Thoracic aorta endothelial cell (primary cell): ENCODE measurements at places on chromosomes 6 and 20. TPM values are rescaled to one million over a fixed set of nuclear protein-coding genes. Genes with fewer than 3 reads are reported as not detected.

Gene GPR31
- not detected in 2 replicates for total RNA-seq

Gene PPP1R3G
- total RNA-seq: 0.36 and 0.40 TPM in 2 replicates

Gene ANKEF1
- total RNA-seq: 2.8 and 4.0 TPM in 2 replicates

Gene CRISP3
- total RNA-seq: not detected in 2 replicates

Gene C6orf58
- not detected in 2 replicates for total RNA-seq

Gene TRDN
- not detected in 2 replicates for total RNA-seq

Gene NNAT
- not detected in 2 replicates for total RNA-seq

Gene TBXT
- not detected in 2 replicates for total RNA-seq

Gene RBBP9
- 17.7 and 19.9 TPM in 2 replicates for total RNA-seq

Gene SGK2
- total RNA-seq: 0.14 and 0.53 TPM in 2 replicates

Gene COL21A1
- total RNA-seq: 0.66 TPM in 1 of 2 replicates, not detected in the other

Gene SCP2D1
- total RNA-seq: not detected in 2 replicates

Gene BHLHE23
- total RNA-seq: not detected in 2 replicates

Gene RFX6
- not detected in 2 replicates for total RNA-seq

Gene HLA-DPA1
- total RNA-seq: 5.2 and 16.8 TPM in 2 replicates

Gene LINC00237
- not detected in 2 replicates for total RNA-seq

Gene TSHZ2
- total RNA-seq: not detected in 2 replicates

Gene RBPJL
- total RNA-seq: not detected in 2 replicates

Gene MYB
- total RNA-seq: 0.14 and 0.27 TPM in 2 replicates

Gene CLIC5
- under 0.01 and 0.07 TPM in 2 replicates for total RNA-seq

Gene DDX43
- total RNA-seq: 0.66 and 0.72 TPM in 2 replicates

Gene KHDC1L
- total RNA-seq: not detected in 2 replicates

Gene DDRGK1
- total RNA-seq: 26.8 and 33.0 TPM in 2 replicates

Gene BMP5
- 1.7 TPM in 1 of 2 replicates, not detected in the other for total RNA-seq

Gene SCRT2
- not detected in 2 replicates for total RNA-seq

Gene ADA
- 14.1 and 14.5 TPM in 2 replicates for total RNA-seq

Gene SLC26A8
- under 0.01 TPM in 2 replicates for total RNA-seq

Gene SPATS1
- total RNA-seq: not detected in 2 replicates

Gene HM13
- 85.1 and 106 TPM in 2 replicates for total RNA-seq

Gene LY6G6D
- not detected in 2 replicates for total RNA-seq

Gene QRSL1
- total RNA-seq: 14.8 and 17.4 TPM in 2 replicates

Gene ISM1
- 0.07 TPM in 1 of 2 replicates, not detected in the other for total RNA-seq

Gene NKX2-2
- total RNA-seq: not detected in 2 replicates

Gene MYLK2
- total RNA-seq: 0.29 and 0.40 TPM in 2 replicates

Gene CTCFL
- total RNA-seq: not detected in 2 replicates

Gene MICB
- 22.5 and 33.1 TPM in 2 replicates for total RNA-seq
